ENCODE measurements at places on chromosomes 11 and 22. TPM values are rescaled to one million over a fixed set of nuclear protein-coding genes. Genes with fewer than 3 reads are reported as not detected.
A peak's percentile ranks its signal among the peaks of the same experiment; 100 is the strongest.

GRCh38 chr22:27786291-27786932 lies 15.1 kb downstream of the MN1 start:
- no peak for DNase-seq

GRCh38 chr22:47206164-47206563 lies 443.7 kb downstream of the TBC1D22A start:
- no peak for DNase-seq

- peak; percentile 58 for DNase-seq
Measured at GRCh38 chr11:27916541-27917100, 191.3 kb downstream of the KIF18A start.

GRCh38 chr11:18064450-18065054 lies 18.5 kb upstream of the TPH1 start:
- DNase-seq, result no peak

DNA sequence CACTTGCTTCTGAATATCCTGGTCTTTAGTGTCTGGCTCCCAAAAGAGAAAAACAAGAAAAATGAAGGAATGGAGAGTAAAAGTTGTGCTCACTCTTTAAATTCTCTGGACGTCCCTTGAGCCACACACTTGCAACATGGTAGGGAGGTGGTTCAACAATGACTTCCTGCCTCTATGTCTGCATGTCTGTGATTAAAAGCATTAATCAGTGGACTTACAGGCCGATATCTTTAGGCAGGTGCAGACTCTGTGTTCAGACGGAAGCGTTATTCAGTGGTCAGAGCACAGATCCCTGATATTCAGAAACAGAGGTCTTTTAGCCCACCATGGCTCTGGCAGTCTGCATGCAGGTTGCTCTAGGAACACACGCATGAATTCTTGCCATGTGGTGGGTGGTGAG lies 1920.0 kb upstream of the RAG2 start:
- no peak for DNase-seq

- DNase-seq, result no peak
Measured at GRCh38 chr22:37559901-37560607, at the start of gene CDC42EP1. Gene CDC42EP1, plus strand, starts transcription at chr22:37560480. Its CDS starts 5,870 bp downstream, at chr22:37566350.

GRCh38 chr11:19234231-19234817 lies 6.4 kb downstream of the E2F8 start:
- no peak for DNase-seq

DNA sequence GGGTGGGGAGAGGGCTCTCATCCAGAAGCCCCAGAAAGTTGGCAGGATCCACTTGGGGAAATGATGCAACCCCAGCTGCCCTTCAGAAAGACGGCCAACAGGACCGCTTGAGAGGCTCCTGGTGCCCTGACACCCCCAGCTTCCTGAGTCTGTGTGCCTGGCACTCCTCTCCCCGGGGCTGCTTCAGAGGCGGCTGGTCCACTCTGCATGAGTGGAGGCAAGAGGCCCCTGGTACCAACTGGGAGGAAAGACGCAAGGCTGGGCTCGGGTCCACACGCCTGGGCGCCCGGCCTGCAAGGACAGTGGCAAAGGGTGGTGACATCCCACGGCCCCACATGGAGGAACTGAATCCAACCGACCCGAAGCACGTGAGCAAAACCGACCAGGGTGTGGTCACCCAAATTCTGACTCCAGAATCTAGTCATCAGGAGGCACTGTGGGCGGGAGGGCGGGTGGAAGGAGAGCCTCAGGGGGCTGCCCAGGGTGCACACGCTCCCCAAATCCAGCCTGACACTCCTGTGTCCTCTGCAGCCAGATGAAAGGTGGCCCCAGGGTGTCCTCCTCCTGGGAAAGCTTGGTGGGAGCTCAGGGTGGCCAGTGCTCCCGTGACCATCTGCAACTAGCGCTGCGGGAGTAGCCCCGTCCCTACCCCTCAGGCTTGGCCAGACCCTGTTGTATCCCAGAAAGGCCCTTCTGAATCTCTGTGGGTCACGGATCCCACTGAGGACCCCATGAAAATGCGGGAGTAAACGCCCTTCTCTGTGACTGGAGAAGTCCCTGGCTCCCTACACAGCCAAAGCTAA lies 3.7 kb downstream of the RNH1 start:
- DNase-seq, result no peak

GRCh38 chr11:22130462-22131053 lies 62.3 kb upstream of the ANO5 start:
- peak; percentile 67 for DNase-seq

GRCh38 chr11:5684036-5684645 lies 733 bp downstream of the TRIM5 start:
- no peak for DNase-seq

DNA sequence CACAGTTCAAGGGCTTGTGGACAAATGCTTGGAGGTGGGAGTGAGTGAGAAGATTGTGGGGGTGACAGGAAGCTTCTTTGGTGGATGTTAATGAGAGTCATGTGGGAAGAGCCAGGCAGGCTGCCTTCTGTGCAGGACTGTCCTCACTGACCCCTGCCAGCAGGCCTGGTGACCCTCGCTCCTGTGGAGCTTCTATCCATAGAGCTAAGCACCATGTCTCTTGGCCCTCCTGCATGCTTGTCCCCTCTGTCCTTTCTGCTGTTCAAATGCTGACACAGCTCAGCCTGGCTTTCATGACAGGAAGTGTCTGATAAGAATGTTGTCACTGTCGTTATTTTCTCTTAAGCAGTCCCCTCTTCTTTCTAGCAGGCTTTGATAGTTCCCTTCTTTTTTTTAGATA lies 37.6 kb downstream of the NAT10 start:
- no peak for DNase-seq

GRCh38 chr11:65919573-65920371 lies 546 bp downstream of the DRAP1 start:
- no peak for DNase-seq

DNA sequence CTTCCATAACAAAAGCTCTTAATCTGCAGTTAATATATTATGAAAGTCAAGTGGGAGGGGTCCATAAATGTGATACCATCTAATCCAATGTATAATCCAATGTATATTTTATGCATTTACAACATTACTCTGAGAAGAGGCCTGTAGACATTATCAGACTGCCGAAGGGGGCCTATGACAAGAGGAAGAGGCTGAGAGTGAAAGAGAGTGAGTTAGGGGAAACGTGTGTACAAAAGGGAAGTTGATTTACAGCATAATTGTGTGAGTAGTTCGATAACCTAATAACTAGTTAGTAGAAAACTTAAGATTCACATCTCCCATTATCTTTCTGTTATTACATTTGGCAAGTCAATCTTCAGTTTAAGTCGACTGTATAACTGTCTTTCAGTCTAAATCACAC lies 86.6 kb downstream of the DDX10 start:
- DNase-seq, result no peak

DNA sequence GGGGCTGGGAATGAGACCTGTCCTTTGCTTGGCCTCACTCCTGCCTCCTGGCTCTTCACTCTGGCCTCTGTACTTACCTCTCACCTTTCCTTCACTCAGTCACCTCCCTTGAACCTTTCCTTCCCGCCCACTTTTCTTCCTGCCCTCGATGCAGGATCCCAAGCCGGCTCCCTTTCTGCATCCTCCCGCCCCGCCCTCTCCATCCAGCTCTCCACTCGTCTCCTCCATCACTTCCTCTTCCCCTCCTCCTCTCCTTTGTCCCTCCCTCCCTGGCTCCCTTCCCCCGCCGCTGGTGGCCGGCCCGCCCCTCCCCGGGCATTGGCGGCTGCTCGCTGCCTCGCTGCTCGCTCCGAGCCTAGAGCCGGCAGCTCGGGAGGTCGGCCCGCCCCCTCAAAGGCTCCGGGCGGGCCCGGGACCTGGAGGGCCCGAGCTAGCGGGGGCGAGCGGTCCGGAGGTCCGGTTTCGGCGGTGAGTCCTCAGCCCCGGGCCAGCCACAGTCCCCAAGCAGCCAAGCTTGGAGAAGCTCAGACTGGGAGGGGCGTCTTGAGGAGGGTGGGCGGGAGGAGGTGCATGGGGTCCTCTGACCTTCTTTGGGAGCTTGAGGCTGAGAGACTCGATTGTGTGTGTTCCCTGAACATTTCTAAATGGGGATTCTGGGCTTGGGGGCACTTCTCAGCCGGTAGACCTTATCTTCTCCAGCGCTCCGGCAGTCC lies 13.8 kb downstream of the PHLDB1 start:
- peak; percentile 95 for DNase-seq

DNA sequence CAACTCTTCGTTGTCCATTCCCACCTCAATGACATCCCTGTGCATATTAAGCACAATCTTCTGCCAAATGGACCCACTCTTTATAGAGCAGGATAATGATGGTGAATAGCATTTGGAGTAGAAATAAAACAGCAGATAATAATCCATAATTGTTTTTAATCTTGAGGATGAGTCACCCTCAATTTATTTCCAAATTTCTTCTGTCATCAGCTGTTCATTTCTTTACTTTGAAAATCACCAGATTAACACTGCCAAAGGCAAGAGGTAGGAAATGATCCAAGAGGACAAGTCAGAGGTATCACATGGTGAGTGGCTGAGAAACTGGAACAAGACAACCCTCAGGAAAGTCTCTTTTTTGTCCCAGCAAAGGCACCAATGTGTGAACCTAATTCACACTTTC lies 7.3 kb upstream of the AMBRA1 start:
- DNase-seq, result no peak

GRCh38 chr11:11865449-11865848 lies 23.7 kb downstream of the USP47 start:
- no peak for DNase-seq

GRCh38 chr11:128365044-128365443 lies 222.3 kb downstream of the ETS1 start:
- peak; percentile 51 for DNase-seq

DNA sequence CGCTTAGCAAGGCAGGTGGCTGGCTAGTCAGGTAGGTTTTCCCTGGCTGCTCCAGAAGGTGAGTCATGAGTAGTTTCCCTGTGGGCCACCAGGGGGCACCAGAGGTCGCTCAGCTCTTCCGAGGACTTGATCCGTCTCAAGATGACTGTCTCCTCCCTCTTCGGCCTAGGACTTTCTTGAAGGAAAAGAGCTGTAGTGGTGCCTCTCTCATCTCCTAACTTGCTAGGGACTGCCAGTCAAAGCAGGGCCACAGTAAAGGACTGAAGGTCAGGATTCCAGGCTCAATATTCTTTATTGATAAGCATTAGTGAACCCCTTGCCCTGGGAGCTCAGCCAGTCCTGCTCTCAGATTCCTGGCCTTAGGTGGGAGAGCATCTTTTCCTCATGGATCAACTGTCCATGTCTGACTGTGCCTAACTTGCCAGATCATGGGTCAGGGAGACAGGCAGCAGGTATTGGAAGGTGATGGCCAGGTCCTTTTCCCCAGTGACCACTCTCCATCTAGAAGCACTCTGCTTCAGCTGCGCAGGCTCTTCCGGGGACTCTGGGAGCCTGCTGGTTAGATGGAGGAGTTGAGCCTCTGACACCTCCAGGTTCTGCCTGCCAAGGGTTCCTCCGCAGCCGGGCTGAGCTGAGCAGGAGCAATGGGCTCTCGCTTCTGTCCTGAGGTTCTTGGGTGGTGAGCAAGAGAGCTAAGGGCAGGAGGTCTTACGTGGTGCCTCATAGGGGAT lies 1.9 kb downstream of the POLD4 start:
- DNase-seq, result peak; percentile 81

- no peak for DNase-seq
Measured at GRCh38 chr11:27807596-27807995, 107.3 kb upstream of the BDNF start.

DNA sequence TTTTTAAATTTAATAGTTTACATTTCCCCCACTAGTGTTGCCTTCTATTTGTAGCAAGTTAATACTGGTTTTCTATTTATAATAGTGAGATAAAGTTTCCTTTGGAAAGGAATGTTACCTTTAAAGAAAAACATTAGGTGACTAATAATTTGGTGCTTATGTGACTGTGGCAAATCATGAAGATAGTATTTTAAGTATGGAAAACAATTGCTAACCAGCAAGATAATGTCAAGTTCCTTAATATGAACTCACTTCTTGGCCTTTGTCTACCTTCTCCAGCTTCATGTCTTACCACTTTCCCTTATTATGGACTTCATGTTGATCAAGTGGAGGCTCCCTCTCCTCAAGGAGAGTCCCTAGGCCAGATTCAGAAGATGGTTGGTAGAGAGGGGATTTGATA lies 27.2 kb downstream of the ARHGEF12 start:
- DNase-seq, result no peak

DNA sequence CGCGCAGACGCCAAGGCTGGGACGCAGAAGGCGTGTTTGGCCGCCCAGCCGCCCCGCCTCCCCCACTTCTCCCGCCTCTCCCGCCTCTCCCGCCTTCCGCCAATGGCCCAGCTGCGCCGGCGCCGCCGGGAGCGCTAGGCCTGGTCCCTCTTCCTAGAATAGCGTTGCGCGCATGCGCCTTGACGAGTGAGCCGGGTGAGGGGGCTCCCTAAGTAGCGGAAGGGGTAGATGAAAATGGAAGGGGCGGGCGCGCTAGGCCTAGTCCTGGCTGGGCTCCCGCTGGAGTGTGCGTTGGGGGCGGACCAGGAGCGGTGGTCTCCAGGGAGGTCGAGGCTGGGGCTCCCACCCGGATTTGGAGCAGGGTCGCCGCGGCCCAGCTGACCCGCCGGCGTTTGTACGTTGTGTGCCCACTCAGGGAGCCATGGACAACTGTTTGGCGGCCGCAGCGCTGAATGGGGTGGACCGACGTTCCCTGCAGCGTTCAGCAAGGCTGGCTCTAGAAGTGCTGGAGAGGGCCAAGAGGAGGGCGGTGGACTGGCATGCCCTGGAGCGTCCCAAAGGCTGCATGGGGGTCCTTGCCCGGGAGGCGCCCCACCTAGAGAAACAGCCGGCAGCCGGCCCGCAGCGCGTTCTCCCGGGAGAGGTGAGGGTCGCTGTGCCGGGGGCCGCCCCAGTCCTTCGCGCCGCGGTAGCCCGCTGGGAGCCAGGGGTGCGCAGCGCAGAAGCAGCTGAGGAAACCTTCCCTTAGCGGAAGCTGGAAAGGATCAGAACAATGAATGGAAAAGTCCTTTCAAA lies at the start of gene AKIP1:
AKIP1 (plus strand) TSS at position 161 of the 795 bp plus-strand sequence; CDS start at position 422, 261 bp downstream.
- DNase-seq, result peak; percentile 99

- DNase-seq, result no peak
Measured at GRCh38 chr22:25555586-25555985, 8.9 kb upstream of the GRK3 start.

- peak; percentile 67 for DNase-seq
Measured at GRCh38 chr11:12377106-12377823, at the start of gene PARVA. Gene PARVA, plus strand, starts transcription at chr11:12377571. Its CDS starts 77 bp downstream, at chr11:12377648.

GRCh38 chr11:4066910-4067309 lies 27.7 kb upstream of the RRM1 start:
- no peak for DNase-seq

The KIF18A gene
- total RNA-seq, result 103 TPM

The F2 gene
- not detected for total RNA-seq

The OR10D3 gene
- total RNA-seq, result not detected

The TIMM8B gene
- total RNA-seq, result 99.6 TPM

The NTM gene
- total RNA-seq, result 8.3 TPM

The MOV10L1 gene
- 0.33 TPM for total RNA-seq

The TBX1 gene
- total RNA-seq, result 4.7 TPM

Data from A673 (cell line).